NCI-H510A (cell line): ENCODE measurements at places on chromosomes 5 and 9.

DNA sequence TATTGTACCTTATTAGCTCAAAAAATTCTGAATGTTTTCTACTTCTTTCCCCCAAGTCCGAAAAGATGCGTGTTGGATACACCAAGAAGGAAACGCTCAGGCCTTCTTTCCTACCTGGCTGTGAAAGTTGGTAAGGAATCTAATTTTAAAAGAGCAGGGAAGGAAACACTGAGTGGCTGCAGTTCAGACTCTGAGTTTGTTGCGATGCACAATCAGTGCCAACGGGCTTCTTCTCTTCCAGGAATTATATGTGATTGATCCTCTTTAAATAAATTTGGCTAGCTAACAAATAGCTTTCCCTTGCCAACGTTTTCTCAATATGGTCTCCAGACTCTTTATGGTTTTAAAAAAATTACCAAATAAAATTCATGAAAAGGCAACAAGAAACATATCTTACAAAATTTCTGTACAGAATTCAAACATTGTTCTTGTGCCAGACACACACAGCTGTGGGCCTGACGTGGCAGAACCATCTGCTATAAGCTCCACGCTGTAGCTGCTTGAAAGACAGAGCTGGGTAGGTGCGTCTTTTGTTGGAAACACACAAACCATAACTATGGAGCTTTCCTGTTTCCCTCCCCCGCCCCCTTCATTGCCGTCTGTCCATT is 493.1 kb downstream of the ZNF608 start:
- DNase-seq: no peak

GRCh38 chr5:76325876-76326491 is 77.1 kb upstream of the IQGAP2 start:
- no peak for DNase-seq

- DNase-seq: no peak
Measured at GRCh38 chr5:170538696-170539586, 35.1 kb downstream of the KCNIP1 start.

- DNase-seq: no peak
Measured at GRCh38 chr5:6704361-6704851, 8.8 kb upstream of the TENT4A start.

DNA sequence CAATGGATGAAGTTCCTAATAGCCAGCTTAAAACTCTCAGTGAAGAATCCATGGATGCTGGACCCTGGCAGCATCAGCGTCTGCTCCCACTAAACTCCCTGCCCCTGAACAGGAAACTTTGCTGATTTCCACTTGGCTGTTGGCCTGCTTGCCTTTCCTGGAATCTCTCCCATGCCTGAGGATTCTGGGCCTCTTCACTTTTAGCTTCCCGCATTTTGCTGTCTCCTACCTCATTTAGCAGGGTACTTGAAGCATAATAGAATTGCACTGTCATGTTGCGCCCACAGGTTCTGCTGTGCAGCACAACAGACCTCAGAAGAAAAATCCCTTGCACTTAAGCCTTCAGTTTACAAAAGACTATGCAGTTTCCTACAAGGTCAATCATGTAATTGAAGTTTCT is 127.6 kb downstream of the DROSHA start:
- DNase-seq: no peak

- DNase-seq: no peak
Measured at GRCh38 chr5:163503106-163504078, 2.0 kb upstream of the MAT2B start.

- no peak for DNase-seq
Measured at GRCh38 chr5:136098176-136098575, 34.5 kb upstream of the SMAD5 start.
